ENCODE measurements at places on chromosomes 7 and 10. TPM values are rescaled to one million over a fixed set of nuclear protein-coding genes. Genes with fewer than 3 reads are reported as not detected.
A peak's percentile ranks its signal among the peaks of the same experiment; 100 is the strongest.

DNA sequence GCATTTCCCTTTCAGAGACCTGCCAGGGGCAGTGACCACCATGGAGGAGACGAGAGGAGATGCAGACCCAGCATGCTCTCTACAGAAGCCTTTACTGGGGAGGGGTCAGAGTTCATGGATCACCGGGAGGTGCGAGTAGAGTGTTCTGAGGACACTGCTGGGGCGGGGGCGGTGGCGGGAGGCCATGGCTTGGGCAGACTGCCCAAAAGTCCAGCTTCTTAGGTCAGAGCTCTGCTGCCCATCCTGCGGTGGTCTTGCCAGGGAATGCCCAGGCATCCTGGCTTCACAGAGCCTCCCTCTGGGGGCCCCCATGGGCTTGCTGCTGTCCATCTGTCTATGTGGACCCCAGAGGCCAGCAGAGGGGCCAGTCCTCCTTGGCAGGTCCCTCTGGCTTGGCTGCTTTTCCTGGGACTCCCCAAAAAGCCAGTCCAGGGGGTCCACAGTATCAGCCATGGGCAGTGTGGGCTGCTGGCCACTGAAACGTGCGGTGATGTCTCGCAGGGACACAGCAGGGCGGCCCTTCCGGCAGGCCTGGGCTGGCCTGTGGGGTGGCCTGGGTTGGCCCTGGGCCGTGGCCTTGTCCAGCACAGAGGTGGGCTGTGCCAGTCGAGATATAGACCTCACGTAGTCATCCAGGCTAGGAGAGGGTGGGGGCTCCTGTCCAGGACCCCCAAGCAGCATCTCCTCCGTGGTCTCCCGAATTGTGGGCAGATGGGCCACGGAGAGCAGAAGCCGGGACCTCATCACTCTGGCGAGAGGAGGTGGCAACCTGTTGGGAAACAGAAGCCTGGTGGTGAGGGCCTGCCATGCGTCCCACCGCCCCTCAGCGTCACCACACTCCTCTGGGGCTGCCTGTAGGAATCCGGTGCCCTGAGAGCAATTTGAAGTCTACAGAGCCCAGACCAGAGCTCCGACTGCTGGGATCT is 1.1 kb downstream of the DEPP1 start:
- H3K36me3 ChIP-seq = no peaks in the 10 kb centered on the region
- peaks cover 6% of the 10 kb centered on the region for H3K4me1 ChIP-seq
- no peak overlapping the region for H3K27ac ChIP-seq
- DNase-seq = no peak
- H3K27me3 ChIP-seq = no peaks in the 10 kb centered on the region

DNA sequence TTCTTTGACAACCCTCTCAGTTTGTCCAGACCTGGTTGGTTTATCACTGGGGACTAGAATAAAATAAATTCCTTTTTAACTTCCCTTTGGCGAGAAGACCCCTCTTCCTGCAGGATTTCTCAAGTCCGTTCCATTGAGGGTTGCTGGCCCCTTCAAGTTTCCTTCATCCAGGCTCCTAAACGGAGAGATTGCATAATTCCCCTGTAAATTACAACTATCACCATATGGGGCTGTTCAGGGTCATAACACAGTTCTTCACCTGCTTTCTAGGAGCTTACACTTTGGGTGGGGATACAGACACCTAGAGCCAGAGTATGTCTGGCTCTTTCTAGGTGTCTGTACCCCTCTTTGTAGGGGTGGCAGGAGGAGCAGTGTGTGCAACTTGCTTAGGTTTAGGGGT is 3.3 kb upstream of the COPS6 start:
- H3K4me1 ChIP-seq = peaks cover 26% of the 10 kb centered on the region
- peaks cover 10% of the 10 kb centered on the region for H3K27me3 ChIP-seq
- no peak overlapping the region for H3K27ac ChIP-seq
- H3K4me3 ChIP-seq = no peak overlapping the region

DNA sequence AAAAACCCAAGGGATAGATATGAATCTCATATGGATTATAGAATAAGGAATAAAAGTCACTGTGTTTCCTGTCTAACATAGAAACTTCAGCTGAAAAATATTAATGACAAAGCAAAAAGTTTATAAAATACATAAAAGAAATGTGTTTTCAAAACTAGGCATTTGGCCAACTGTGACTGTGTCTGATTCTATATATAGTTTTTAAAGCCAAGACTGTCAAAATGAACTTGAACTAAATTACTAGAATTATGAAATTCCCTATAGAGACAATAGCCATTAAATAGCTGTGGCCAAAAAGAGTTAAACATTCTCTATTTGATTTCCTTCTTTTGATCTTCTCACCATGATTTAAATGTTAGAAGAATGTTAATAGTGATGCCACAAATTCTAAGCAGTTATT is 311.2 kb upstream of the SEMA3D start:
- no peak overlapping the region for H3K4me3 ChIP-seq
- no peaks in the 10 kb centered on the region for H3K27me3 ChIP-seq
- H3K36me3 ChIP-seq = no peaks in the 10 kb centered on the region
- DNase-seq = no peak
- H3K4me1 ChIP-seq = no peaks in the 10 kb centered on the region

GRCh38 chr10:71078454-71079145 is 133.8 kb upstream of the UNC5B start:
- H3K4me1 ChIP-seq = no peaks in the 10 kb centered on the region
- no peaks in the 10 kb centered on the region for H3K36me3 ChIP-seq
- peaks cover 2% of the 10 kb centered on the region for H3K27me3 ChIP-seq
- H3K4me3 ChIP-seq = no peak overlapping the region

- no peak for DNase-seq
- peaks cover 39% of the 10 kb centered on the region for H3K36me3 ChIP-seq
- peak overlapping the region; percentile 43 for H3K27ac ChIP-seq
- no peaks in the 10 kb centered on the region for H3K27me3 ChIP-seq
- no peak overlapping the region for H3K4me3 ChIP-seq
These were observed 8.0 kb upstream of the SPOCK2 start for GRCh38 chr10:72096115-72097000.

CFAP70 gene
- total RNA-seq = 2.2 TPM
